CD4-positive, alpha-beta T cell (primary cell): ENCODE measurements at places on chromosomes 2 and 18.

DNA sequence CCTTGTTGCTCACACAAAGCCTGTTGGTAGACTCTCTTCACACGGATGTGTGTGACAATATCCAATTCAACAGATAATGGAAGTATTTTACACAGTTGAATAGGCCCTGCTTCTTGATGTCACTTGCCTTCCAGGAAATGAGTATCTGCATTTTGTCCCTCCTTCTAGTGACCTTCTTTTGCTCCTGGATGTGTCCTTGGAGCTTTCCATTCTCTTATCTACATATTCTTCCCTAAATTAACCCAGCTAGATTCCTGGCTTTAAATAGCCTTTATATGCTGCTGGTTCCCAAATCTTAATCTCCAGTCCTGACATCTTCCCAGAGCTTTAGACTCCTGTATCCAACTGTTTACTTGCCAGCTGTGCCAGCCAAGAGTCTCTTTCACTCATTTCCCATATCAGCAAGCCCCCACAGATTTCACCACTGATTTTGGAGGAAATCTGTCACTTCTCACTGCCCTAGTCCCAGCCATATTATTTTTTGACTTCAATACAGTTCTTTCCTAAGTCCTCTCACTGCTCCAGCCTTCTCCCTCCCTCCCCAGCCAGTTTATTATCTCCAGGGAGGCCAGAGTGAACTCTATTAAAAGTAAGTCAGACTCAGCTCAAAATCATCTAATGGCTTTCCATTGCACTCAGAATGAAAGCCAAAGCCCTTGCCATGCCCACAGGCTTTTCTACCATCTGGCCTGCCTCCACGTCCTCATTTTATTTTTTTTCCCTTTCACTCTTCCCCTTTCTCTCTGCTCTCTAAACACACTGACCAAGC lies 170.0 kb downstream of the PDE11A start:
- H3K27ac ChIP-seq = no peak overlapping the region
- no peaks in the 10 kb centered on the region for H3K36me3 ChIP-seq
- H3K4me1 ChIP-seq = no peaks in the 10 kb centered on the region
- DNase-seq = no peak
- no peak overlapping the region for H3K4me3 ChIP-seq

- peak overlapping the region; percentile 77 for H3K27ac ChIP-seq
- H3K27me3 ChIP-seq = no peaks in the 10 kb centered on the region
- H3K4me3 ChIP-seq = peak overlapping the region; percentile 93
- DNase-seq = peak; percentile 28
- peaks cover 44% of the 10 kb centered on the region for H3K4me1 ChIP-seq
Observed at GRCh38 chr18:77131652-77132368, 773 bp downstream of the MBP start.

- H3K4me3 ChIP-seq = no peak overlapping the region
- DNase-seq = no peak
- H3K27ac ChIP-seq = no peak overlapping the region
- no peaks in the 10 kb centered on the region for H3K36me3 ChIP-seq
Observed at GRCh38 chr18:79383388-79384056, 12.2 kb upstream of the NFATC1 start.

- H3K4me3 ChIP-seq = no peak overlapping the region
- no peak for DNase-seq
- H3K36me3 ChIP-seq = no peaks in the 10 kb centered on the region
- no peaks in the 10 kb centered on the region for H3K27me3 ChIP-seq
Observed at GRCh38 chr2:28591711-28592335, 96.0 kb downstream of the PLB1 start.

- no peaks in the 10 kb centered on the region for H3K36me3 ChIP-seq
- H3K27me3 ChIP-seq = peaks cover 3% of the 10 kb centered on the region
- H3K27ac ChIP-seq = no peak overlapping the region
- no peaks in the 10 kb centered on the region for H3K4me1 ChIP-seq
- no peak overlapping the region for H3K4me3 ChIP-seq
Observed at GRCh38 chr2:240989451-240990265, 8.8 kb upstream of the SNED1 start.

GRCh38 chr2:207286106-207286505 lies 120.4 kb upstream of the KLF7 start:
- H3K27ac ChIP-seq = no peak overlapping the region
- no peaks in the 10 kb centered on the region for H3K36me3 ChIP-seq
- no peak for DNase-seq
- H3K4me3 ChIP-seq = no peak overlapping the region
- no peaks in the 10 kb centered on the region for H3K27me3 ChIP-seq
- H3K4me1 ChIP-seq = peaks cover 3% of the 10 kb centered on the region

- no peaks in the 10 kb centered on the region for H3K36me3 ChIP-seq
- peaks cover 4% of the 10 kb centered on the region for H3K4me1 ChIP-seq
- no peaks in the 10 kb centered on the region for H3K27me3 ChIP-seq
- no peak for DNase-seq
- H3K4me3 ChIP-seq = no peak overlapping the region
Observed at GRCh38 chr18:48661421-48661820, 122.6 kb downstream of the CTIF start.

DNA sequence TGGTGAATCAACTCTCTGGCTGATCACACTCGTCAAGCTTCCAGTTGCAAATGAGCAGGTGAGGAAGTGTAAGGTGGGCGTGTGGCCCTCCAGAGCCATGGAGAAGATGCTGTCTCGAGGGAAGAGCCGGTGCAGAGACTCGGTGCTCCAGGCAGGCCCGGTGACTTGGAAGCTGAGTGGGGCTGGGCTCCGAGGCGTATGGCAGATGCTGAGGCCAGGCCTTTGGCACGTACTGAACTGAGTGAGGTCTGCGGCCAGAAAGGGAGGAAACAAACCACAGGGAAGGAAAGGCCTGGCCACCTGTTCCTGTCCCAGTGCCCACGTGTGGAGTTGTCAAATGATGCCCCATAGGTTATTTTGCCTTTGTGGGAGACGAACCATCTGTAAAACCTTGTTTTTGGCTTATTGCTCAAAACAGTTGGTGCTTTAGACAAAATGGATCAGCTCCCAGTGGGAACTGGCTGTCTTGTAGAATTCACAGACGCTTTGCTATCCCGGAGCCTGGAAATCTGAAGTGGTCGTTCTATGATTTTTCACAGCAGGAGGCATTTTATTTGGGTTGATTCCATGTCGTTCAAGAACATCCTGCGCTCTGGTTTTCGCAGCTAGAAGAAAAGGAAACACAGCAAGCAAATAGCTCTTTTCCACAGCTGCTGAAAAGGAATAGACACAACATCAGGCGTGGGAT lies 117.5 kb upstream of the TMEM18 start:
- no peaks in the 10 kb centered on the region for H3K4me1 ChIP-seq
- H3K27ac ChIP-seq = no peak overlapping the region
- H3K4me3 ChIP-seq = no peak overlapping the region
- no peak for DNase-seq

DNA sequence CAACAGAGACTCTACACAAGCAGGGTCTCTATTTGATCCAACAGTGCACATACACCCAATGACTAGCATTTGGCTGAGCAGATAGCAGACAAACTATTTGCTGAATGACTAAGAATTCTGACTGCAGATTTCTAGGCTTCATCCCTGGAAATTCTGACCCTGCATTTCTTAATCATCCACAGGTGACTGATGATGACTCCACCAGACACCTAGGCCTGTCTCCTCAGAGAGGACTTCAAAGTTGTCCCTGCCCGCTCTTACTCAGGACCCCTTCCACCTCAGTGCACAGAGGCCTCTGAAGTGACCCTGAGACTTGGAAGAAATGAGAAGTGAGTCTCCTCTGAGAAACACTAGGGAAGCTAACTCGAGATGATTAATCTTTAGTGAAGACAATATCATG lies 51.3 kb downstream of the SEPTIN10 start:
- H3K4me3 ChIP-seq = no peak overlapping the region
- DNase-seq = no peak
- no peaks in the 10 kb centered on the region for H3K4me1 ChIP-seq
- H3K27me3 ChIP-seq = no peaks in the 10 kb centered on the region

GRCh38 chr2:183227176-183227575 lies 102.9 kb downstream of the NUP35 start:
- no peaks in the 10 kb centered on the region for H3K36me3 ChIP-seq
- no peaks in the 10 kb centered on the region for H3K4me1 ChIP-seq
- DNase-seq = no peak
- H3K27ac ChIP-seq = no peak overlapping the region
- no peaks in the 10 kb centered on the region for H3K27me3 ChIP-seq

DNA sequence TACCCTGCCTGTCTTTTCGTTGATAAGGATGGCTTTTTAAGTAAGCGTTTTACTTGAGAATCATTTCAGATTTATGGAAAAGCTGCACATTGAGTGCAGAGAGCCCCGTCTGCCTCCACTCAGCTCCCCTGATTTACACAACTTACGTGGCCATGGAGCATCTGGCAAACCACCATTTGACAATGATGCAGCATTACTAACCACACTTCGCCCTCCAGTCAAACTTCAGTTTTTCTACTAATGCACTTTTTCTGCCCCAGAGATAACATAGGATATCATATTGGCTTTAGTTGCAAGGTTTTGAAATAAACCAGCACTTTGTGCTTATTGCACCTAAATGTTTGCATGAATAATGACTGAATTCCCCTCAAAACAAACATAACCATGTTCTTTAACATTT lies 165.1 kb upstream of the TPO start:
- H3K4me3 ChIP-seq = no peak overlapping the region
- DNase-seq = no peak
- no peaks in the 10 kb centered on the region for H3K27me3 ChIP-seq
- H3K4me1 ChIP-seq = no peaks in the 10 kb centered on the region

DNA sequence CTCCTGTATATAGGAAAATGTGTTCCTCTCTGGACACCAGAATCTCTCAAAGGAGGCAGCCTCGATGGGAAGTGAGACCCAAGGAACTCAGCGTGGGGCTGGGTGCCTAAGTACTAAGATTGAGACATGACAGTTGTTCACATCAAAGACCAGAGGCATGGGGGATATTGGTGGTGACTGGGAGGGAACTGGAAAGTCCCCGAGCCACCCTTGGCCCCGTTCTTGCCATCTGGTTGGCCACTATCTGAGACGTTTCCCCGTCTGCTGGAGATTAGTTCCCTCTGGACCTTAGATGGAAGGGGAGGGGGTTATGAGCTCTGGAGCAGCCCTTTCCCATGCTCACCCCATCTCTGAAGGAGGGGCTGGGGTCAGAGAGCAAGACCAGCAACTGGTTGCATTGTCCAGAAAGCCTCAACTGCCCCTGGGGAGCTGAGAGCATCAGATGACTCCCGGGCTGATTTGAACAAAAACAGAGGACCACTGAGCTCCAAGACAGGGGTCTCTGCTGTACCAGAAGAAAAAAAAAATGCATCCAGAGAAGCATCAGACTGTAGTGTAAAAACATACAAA lies 11.8 kb downstream of the FBLN7 start:
- peaks cover 7% of the 10 kb centered on the region for H3K4me1 ChIP-seq
- H3K27ac ChIP-seq = no peak overlapping the region
- no peaks in the 10 kb centered on the region for H3K36me3 ChIP-seq

- H3K4me1 ChIP-seq = no peaks in the 10 kb centered on the region
- DNase-seq = no peak
- H3K27me3 ChIP-seq = peaks cover 6% of the 10 kb centered on the region
- no peak overlapping the region for H3K27ac ChIP-seq
- H3K4me3 ChIP-seq = no peak overlapping the region
- no peaks in the 10 kb centered on the region for H3K36me3 ChIP-seq
Observed at GRCh38 chr2:149059822-149060221, 21.3 kb downstream of the LYPD6B start.

DNA sequence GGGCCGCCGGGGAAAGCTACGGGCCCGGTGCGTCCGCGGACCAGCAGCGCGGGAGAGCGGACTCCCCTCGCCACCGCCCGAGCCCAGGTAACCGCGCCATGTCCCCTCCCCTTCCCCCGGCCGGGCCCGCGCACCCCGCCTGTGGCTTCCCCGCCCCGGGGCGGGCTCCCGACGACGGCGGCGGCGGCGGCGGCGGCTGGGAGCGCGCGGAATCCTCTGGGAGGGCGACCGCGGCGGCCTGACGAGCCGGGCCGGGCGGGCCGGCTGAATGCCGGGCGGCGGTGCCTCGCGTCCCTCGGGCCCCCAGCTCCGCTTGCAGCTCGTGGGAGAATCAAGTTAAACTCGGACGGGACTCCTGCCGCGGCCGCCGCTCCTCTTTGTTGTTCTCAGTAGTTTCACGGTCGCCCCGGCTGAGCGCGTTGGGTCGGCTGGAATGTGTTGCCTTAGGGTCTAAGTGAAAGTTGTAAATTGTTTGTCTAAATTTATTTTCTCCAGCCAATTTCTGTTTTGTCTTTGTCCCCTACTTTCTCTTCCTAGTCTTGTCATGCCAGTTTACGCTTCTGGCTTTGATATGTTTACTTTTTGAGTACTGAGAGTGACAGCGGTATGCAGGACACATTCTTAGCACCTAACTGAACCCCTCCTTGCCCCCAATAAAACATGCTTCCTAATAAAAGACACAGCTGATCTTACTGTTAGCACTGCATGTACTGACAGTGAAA lies 685 bp downstream of the SMAD4 start:
- H3K36me3 ChIP-seq = peaks cover 9% of the 10 kb centered on the region
- H3K27ac ChIP-seq = peak overlapping the region; percentile 61
- DNase-seq = peak; percentile 56
- peaks cover 39% of the 10 kb centered on the region for H3K4me1 ChIP-seq
- no peaks in the 10 kb centered on the region for H3K27me3 ChIP-seq
- H3K4me3 ChIP-seq = peak overlapping the region; percentile 77

DNA sequence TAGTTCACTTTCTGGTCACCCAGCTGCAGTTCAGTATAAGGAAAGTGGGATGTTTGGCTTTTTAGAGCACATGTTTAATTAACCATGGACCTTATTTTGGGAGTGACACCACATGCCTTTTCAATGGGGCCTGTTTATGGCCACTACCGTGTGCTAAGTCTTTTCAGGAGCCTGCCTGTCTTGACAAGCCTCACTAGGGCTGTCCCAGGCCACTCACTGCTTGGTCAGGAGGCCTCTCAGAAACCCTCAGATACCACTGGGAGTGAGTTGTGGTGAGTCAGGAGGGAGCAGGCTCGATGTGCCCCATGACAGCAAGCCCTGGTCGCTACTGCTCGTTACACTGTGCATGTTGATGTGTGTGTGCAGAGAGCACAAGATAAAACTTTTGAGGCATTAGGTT lies 123.0 kb downstream of the MAP4K4 start:
- peaks cover 35% of the 10 kb centered on the region for H3K4me1 ChIP-seq
- H3K36me3 ChIP-seq = peaks cover 6% of the 10 kb centered on the region
- no peak overlapping the region for H3K4me3 ChIP-seq
- H3K27me3 ChIP-seq = no peaks in the 10 kb centered on the region
- no peak for DNase-seq
- H3K27ac ChIP-seq = no peak overlapping the region

DNA sequence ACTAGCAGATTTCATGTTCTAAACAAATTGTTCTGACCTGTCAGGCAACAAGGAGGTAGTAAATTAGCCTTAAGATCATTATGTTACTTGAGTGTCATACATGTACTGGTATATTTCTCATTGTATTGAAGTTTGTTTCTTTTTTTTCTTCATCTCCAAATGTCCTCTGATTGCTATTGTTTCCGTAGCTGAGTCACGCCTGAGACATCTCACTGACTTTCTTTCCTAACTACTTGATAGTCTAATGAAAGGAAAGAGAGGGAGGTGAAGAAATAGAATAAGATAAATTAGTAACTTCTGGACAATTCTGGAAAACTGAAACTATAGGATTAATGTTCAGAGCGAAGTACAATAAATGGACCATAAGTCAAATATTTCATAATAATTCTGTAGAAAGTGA lies 1049.9 kb downstream of the TSN start:
- H3K36me3 ChIP-seq = no peaks in the 10 kb centered on the region
- DNase-seq = no peak
- H3K27ac ChIP-seq = no peak overlapping the region
- H3K27me3 ChIP-seq = no peaks in the 10 kb centered on the region
- H3K4me3 ChIP-seq = no peak overlapping the region
